ENCODE measurements at places on chromosomes 16 and 17. TPM values are rescaled to one million over a fixed set of nuclear protein-coding genes. Genes with fewer than 3 reads are reported as not detected.
A peak's percentile ranks its signal among the peaks of the same experiment; 100 is the strongest.

GRCh38 chr16:71794018-71794417 lies 14.6 kb downstream of the AP1G1 start:
- peaks cover 56% of the 10 kb centered on the region for H3K4me1 ChIP-seq
- peaks cover 12% of the 10 kb centered on the region for H3K36me3 ChIP-seq
- H3K27me3 ChIP-seq = peaks cover 2% of the 10 kb centered on the region
- no peak overlapping the region for H3K4me3 ChIP-seq
- DNase-seq = no peak

DNA sequence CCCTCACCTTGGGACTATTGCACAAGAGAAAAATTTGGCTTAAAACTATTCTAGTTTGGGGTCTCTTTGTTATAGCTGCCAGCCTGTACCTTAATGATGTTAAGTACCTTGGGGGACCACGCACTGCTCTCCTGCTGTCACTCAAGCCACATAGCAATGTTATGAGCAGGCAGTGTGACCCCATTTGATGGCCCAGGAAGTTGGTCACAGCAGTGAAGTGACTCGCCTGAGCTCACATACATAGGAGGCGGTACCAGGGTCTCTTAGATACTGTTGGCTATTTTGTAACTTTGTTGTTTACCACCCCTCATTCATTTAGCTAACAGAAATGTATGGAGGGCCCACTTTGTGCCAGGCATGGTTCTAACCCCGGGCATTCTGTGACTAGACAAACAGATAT lies 16.4 kb downstream of the KCNG4 start:
- H3K27me3 ChIP-seq = peaks cover 17% of the 10 kb centered on the region
- H3K36me3 ChIP-seq = 0 out of 2 replicates have a peak, but pooled peaks cover 4% of the 10 kb centered on the region
- peaks cover 39% of the 10 kb centered on the region for H3K4me1 ChIP-seq

DNA sequence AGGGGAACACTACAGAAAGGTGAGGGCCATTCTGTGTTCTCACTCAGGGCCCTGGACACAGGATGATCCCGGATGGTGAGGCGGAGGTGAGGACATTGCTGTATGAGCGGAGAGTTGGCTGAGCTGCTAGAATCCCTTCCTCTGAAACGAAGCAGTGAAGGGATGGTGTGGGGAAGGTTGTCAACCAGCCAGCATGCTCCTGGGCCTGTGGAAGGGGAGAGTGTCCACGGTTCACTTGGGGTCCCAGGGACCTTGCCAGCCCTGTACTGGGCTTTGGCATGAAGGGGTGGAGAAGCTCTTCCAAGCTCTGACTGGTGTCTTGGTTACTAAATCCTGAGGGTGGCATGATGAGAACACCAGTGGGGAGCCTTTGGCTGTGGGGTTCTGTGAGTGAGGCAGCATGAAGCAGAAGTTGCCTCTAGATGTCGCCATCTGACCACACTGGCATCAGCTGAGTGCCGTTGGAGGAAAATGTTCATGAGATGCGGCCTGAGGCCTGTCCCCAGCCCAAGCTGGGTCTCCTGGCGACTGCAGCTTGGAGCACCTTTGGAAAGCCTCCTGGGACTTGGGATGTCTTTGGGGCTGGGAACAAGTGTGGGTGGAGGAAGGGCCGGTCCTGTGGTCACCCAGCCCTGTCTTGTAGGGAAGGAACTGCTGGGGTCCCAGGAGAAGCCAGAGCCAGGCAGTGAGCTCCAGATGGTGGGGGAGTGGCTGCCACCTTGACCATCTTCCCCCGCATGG lies 14.8 kb downstream of the PDP2 start:
- H3K36me3 ChIP-seq = no peaks in the 10 kb centered on the region
- H3K4me3 ChIP-seq = no peak overlapping the region
- H3K27ac ChIP-seq = no peak overlapping the region
- H3K4me1 ChIP-seq = peaks cover 48% of the 10 kb centered on the region
- H3K27me3 ChIP-seq = peaks cover 4% of the 10 kb centered on the region

GRCh38 chr16:81971853-81972252 lies 39.4 kb downstream of the SDR42E1 start:
- no peaks in the 10 kb centered on the region for H3K27me3 ChIP-seq
- peaks cover 4% of the 10 kb centered on the region for H3K36me3 ChIP-seq
- no peak overlapping the region for H3K4me3 ChIP-seq
- H3K4me1 ChIP-seq = no peaks in the 10 kb centered on the region
- no peak overlapping the region for H3K27ac ChIP-seq

GRCh38 chr16:8576141-8577004 lies 13.9 kb downstream of the TMEM114 start:
- peaks cover 14% of the 10 kb centered on the region for H3K4me1 ChIP-seq
- H3K4me3 ChIP-seq = no peak overlapping the region
- no peak overlapping the region for H3K27ac ChIP-seq

- H3K4me3 ChIP-seq = no peak overlapping the region
- peak overlapping the region; percentile 57 for H3K27ac ChIP-seq
- peaks cover 1% of the 10 kb centered on the region for H3K27me3 ChIP-seq
These were observed 22.4 kb upstream of the CA4 start for GRCh38 chr17:60127068-60128064.

DNA sequence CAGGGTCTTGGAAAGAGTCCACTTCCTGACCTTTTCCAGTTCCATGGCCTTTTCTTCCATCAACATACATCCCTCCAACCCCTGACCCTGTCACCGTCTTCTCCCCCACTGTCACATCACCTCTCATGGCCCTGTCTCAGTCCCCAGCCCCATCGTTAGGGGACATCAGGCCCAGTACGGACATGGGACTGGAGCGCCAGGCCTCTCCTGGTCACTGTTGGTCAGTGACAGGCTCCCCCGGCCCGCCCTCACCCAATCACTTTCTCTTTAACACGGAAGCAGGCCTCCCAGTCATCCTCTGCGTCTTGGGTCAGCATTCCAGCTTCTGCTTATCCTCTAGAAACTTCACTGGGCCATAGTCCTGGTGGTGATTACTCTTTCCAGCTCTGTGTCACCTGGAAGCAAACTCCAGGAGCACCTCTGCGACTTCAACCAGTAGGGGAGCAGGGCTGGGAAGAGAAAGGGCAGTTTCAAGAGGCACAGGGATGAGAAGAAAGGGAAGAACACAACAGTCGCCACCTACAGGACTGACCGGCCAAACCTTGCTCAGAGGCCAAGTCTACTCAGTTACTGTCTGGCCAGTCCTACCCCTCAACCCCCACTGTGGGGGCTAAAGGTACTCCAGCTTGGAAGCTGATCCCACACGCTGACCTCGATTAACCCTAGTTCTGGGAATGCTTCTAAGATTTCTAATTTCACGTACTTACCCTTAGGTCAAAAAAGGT lies 15.9 kb upstream of the ICAM2 start:
- peaks cover 9% of the 10 kb centered on the region for H3K4me1 ChIP-seq
- no peak overlapping the region for H3K27ac ChIP-seq
- H3K36me3 ChIP-seq = peaks cover 4% of the 10 kb centered on the region
- H3K4me3 ChIP-seq = no peak overlapping the region

DNA sequence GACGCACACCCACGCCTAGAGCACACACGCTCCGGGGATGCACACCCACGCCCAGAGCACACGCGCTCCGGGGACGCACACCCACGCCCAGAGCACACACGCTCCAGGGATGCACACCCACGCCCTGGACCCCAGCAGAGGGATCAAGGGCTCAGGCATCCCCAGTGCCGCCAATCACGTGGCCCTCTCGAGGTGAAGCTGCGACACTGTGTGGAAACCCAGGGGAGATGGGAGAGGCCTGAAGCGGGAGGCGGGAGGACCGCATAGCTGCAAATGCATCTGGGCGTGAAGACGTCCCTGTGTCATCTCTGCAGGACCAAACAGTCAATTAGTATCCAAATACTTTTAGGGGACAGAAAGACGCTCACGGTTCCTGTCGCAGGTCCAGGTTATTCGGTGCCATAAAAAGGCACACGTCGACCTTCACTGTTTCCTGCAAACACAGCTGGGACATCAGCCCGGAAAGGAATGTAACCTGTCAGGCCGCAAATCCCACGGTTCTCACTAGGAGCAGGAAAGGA lies 56.4 kb downstream of the TBC1D16 start:
- no peak overlapping the region for H3K4me3 ChIP-seq
- H3K27me3 ChIP-seq = no peaks in the 10 kb centered on the region
- DNase-seq = no peak
- H3K4me1 ChIP-seq = peaks cover 5% of the 10 kb centered on the region

DNA sequence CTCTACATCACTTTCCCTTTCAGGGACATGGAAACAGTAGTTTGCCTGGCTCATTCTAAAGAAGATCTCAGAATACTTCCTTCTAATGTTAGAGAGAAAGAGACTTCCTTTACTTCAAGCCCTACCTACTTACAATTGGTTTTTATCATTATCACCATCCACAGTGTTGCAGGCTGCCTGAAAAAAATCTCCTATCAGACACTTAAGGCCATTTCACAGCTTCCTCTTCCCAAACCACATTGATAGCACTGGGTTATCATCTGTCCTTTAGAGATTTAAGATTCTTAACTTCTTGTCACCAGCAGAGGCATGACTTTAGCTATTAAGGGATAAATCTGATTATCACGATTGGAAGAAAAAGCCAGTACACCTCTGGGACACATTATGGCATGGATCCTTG lies 178.5 kb upstream of the TBX2 start:
- H3K36me3 ChIP-seq = no peaks in the 10 kb centered on the region
- no peak for DNase-seq
- no peak overlapping the region for H3K4me3 ChIP-seq

DNA sequence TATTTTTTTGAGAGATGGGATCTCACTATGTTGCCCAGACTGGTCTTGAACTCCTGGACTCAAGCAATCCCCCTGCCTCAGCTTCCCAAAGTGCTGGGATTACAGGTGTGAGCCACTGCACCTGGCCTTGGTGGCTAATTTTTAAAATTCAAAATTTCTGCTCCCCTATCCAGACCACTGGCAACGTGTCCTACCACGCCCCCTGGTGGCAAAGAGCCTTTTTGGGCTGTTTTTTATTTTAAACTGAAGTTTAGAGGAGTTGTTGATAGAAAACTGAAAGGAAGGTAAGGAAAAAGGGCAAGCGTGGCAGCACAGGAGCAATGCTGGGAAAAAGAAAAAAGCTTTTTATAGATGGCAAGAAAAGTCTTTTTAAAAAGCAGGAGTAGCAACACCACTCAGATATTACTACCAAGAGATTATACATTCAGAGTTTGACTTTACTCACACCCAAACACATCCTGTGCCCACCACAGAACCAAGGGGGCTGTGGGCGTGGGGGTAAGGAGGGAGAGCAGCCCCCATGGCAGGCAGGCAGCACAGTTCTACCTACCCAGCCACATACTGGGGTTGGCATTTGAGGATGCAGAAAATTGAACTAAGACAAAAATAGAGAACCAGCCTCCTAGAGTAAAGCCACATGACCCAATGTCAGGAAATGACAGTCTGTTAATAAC lies 4.2 kb upstream of the MXRA7 start:
- peaks cover 8% of the 10 kb centered on the region for H3K27me3 ChIP-seq
- peaks cover 61% of the 10 kb centered on the region for H3K4me1 ChIP-seq
- H3K36me3 ChIP-seq = peaks cover 46% of the 10 kb centered on the region
- H3K4me3 ChIP-seq = peak overlapping the region; percentile 72
- DNase-seq = peak; percentile 50
- peak overlapping the region; percentile 98 for H3K27ac ChIP-seq

GRCh38 chr16:10552998-10553491 lies 27.4 kb downstream of the EMP2 start:
- peaks cover under 1% of the 10 kb centered on the region for H3K4me1 ChIP-seq
- H3K27ac ChIP-seq = no peak overlapping the region
- H3K36me3 ChIP-seq = peaks cover 26% of the 10 kb centered on the region
- no peaks in the 10 kb centered on the region for H3K27me3 ChIP-seq

DNA sequence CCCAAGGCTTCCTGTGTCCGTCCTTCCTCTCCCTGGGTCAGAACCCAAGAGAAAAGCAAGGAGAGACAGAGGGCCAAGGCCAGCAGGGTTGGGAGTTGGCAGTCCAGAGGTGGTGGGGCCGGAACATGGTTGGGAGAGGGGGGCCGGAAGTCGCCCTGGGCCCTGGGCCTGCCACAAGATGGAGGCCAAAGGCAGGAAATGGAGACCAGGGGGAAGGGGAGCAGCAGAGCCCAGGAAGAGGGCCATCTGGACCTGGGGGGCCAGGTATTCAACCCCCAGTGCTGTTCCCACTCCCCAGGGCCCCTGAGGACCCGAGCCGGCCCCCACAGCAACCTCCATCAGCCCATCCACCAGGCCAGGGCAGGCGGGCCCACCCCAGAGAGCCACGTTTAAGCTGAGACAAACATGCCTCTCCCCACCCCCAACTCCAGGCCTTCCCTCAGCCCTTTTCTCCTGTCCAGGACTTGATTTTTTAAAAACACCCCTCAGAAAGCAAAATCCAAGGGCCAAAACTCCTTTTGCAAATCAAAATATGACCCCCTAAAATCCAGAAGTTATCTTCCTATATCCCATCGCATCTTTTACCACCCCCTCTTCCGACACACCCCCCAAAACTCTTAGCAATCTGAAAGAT lies 4.4 kb upstream of the BCL6B start:
- peaks cover 36% of the 10 kb centered on the region for H3K4me1 ChIP-seq
- peaks cover 7% of the 10 kb centered on the region for H3K27me3 ChIP-seq
- DNase-seq = no peak

DNA sequence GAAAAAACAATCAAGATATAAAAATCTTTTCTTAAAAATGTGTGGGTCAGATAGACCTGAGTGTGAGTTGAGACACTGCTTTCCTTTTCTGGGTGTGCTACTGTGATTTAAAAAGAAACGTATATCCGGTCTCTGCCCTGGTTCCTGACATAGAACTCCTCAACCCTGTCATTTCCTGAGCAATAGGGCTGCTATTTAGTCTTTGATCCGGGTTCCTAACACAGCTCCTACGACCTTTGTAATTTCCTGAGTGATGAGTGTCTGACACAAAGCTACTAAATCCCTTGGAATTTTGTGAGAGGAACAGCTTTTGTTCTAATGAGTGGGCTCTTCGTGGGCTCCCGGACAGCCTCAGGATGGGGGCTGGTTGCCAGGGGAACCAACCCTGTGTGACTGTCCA lies 93.9 kb upstream of the FA2H start:
- peaks cover 5% of the 10 kb centered on the region for H3K36me3 ChIP-seq
- peak overlapping the region; percentile 39 for H3K4me3 ChIP-seq
- H3K27ac ChIP-seq = peak overlapping the region; percentile 83
- H3K4me1 ChIP-seq = peaks cover 27% of the 10 kb centered on the region

GRCh38 chr17:73833775-73834488 lies 189.7 kb upstream of the SDK2 start:
- H3K36me3 ChIP-seq = peaks cover 9% of the 10 kb centered on the region
- no peak overlapping the region for H3K4me3 ChIP-seq
- no peak for DNase-seq
- peaks cover 5% of the 10 kb centered on the region for H3K27me3 ChIP-seq
- H3K4me1 ChIP-seq = no peaks in the 10 kb centered on the region
- H3K27ac ChIP-seq = no peak overlapping the region

Gene WSCD1
- 0.08 TPM for total RNA-seq

Gene WDR45B
- total RNA-seq = 57.5 TPM

Gene CCDC200
- not detected for total RNA-seq

Gene SLC47A2
- total RNA-seq = not detected

Gene THUMPD1
- total RNA-seq = 24.6 TPM

Gene CLEC10A
- not detected for total RNA-seq

Gene TP53TG3B
- total RNA-seq = 0.21 TPM

Gene SLC13A5
- total RNA-seq = not detected

Gene KRT9
- total RNA-seq = not detected

Gene GPRC5B
- 0.29 TPM for total RNA-seq
